Left renal pelvis (tissue), 4 donors: ENCODE measurements at places on chromosomes 7 and 10. TPM values are rescaled to one million over a fixed set of nuclear protein-coding genes. Genes with fewer than 3 reads are reported as not detected.

Gene SCART1
- 3.6 TPM for polyA plus RNA-seq

Gene C10orf67
- 1.9 TPM for polyA plus RNA-seq

Gene LRRD1
- polyA plus RNA-seq = 0.24 TPM

Gene A1CF
- 7.4 TPM for polyA plus RNA-seq

Gene UPK3B
- polyA plus RNA-seq = 1.3 TPM

Gene CLCN1
- 0.10 TPM for polyA plus RNA-seq

Gene ORAI2
- polyA plus RNA-seq = 15.4 TPM
